NCI-H1092 treated with DMSO at 0.1 percent for 48 hours (cell line): ENCODE measurements at places on chromosomes 6 and 20.

GRCh38 chr6:118952683-118953082 lies 17.7 kb upstream of the MCM9 start:
- no peak for DNase-seq

DNA sequence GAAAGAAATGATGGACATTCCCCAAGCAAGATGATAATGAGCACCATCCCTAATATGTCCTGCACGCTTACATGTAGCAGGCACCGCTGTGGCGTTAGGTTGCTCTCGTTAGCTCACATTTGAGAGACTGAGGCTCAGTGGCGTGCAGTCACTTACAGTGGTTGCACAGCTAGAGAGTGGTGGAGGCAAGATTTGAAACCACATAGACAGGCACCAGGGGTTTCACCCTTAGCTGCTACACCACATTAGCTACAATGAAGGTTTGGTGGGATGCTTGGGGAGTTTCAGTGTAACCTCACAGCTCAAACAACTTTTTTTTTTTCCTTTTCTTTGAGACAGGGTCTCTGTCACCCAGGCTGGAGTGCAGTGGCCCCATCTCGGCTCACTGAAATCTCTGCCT lies 3.7 kb downstream of the COX4I2 start:
- no peak for DNase-seq

GRCh38 chr20:51456511-51457509 lies 85.7 kb downstream of the NFATC2 start:
- peak; percentile 89 for DNase-seq

DNA sequence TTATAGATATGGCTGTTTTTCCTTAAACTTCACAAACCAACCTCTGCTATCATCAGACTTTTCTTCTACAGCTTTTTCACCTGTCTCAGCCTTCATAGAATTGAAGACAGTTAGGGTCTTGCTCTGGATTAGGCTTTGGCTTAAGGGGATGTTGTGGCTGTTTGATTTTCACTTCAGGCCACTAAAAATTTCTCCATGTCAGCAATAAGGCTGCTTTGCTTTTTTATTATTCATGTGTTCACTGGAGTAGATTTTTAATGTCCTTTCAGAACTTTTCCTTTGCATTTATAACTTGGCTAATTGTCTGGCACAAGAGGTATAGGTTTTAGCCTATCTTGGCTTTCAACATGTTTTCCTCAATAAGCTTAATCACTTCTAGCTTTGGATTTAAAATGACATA lies 392.6 kb downstream of the RFPL4B start:
- DNase-seq = no peak

DNA sequence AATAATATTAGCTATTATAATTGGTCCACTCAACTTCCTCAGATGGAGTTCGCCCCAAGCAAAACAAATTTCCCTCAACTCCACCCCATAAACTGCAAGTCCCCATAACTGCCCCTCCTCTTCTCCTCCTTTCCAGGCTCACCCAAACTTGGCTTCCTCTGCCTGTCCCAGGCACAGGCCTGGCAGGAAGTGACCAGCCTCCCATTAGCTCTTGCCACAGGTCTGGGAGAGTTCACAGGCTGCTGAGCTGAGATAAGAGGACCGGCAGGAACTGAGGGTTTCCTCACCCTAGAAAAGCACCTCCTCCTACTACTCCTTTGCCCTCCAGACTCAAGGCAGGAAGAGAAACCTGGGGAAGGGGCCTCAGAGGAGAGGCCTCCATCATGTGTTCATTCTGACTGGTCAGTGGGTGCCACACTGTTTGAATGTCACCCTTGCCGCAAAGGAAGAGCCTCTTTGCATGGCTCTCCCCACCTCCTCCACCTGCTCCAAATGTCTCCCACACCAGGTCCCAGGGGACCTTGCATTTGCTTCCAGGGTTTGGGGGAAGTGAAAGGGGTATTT lies 24.5 kb upstream of the SMIM29 start:
- DNase-seq = no peak

GRCh38 chr6:108156180-108156937 lies 9.5 kb upstream of the NR2E1 start:
- peak; percentile 20 for DNase-seq

- DNase-seq = no peak
Observed at GRCh38 chr20:39853636-39854035, 835.4 kb downstream of the MAFB start.

DNA sequence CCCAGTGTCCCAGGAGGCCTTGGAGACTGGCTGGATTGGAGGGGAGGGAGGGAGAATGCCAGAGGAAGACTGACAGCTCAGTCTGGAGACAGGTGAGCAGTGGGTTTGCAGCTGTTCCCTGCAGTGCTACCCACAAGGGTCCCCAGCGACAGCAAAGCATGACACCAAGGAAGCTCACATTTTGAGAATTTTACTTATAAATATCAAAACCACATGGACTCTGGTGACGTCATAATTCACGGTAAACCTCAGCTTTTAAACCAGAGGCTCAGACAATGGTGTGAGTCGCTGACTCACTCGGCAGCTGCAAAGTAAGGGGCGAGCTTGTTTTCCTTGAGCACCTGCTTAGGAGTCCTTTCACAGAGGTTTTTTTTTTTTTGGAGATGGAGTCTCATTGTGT lies 65.2 kb downstream of the THBS2 start:
- DNase-seq = peak; percentile 18

DNA sequence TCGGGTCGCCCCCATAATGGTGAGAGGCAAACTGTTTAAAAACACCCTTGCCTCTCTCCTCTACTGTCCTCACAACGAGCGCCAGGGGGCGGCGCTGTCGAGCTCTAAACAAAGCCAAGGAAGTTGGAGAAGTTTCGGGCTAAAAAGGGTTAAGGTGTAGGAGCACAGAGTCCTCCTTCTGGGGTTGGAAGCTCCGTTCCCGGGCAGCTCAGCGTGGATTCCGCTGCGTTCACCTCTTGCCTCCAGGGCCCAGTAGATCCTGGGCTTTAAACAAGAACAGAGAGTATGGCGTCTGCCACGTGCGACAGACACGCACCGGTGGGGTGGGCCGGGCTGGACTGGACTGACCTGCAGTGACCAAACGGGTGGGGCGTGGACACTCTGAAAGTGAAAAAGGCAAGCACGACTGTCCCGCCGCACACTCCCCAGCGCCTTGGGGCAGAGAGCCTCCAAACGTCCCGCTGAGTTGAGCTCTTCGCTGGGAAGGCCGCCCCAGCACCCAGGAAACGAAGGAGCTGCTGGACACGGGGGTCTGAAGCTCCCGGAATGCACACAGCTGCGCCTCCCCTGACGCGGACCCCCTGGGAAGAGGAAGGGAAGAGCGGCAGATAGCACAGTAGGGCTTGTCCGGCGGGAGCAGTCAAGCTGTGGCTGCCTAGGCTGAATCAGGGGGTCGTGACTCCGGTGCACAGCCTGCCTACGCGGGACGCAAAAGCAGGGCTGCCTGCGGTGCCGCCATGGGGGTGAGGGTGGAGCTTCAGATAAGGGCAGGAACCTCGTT lies 1.6 kb upstream of the THBD start:
- DNase-seq = no peak

DNA sequence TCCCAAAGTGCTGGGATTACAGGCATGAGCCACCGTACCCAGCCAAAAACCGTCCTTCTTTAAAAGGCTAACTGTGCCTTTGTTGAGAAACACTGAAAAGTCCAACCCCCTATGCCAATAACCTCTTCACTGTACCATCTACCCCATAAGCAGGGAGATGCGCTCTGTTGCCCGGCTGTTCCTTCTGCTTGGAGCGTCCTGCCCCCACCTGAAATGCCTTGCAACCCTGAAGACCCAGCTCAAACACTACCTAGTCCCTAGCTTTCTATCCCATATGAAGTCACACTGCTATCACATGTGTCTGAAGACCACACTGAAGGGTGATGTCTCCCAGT lies 27.8 kb downstream of the UBE2V1 start:
- no peak for DNase-seq
